Activated naive CD4-positive, alpha-beta T cell treated with anti-CD3 and anti-CD28 coated beads for 36 hours (primary cell): ENCODE measurements at places on chromosomes 5 and 9. TPM values are rescaled to one million over a fixed set of nuclear protein-coding genes. Genes with fewer than 3 reads are reported as not detected.
A peak's percentile ranks its signal among the peaks of the same experiment; 100 is the strongest.

The C9orf152 gene
- not detected for total RNA-seq

GRCh38 chr5:142014911-142015584 lies 2.2 kb upstream of the GNPDA1 start:
- H3K36me3 ChIP-seq = peaks cover 21% of the 10 kb centered on the region
- peak; percentile 72 for DNase-seq
- H3K4me3 ChIP-seq = peak overlapping the region; percentile 28
- peak overlapping the region; percentile 89 for H3K27ac ChIP-seq
- no peaks in the 10 kb centered on the region for H3K27me3 ChIP-seq

DNA sequence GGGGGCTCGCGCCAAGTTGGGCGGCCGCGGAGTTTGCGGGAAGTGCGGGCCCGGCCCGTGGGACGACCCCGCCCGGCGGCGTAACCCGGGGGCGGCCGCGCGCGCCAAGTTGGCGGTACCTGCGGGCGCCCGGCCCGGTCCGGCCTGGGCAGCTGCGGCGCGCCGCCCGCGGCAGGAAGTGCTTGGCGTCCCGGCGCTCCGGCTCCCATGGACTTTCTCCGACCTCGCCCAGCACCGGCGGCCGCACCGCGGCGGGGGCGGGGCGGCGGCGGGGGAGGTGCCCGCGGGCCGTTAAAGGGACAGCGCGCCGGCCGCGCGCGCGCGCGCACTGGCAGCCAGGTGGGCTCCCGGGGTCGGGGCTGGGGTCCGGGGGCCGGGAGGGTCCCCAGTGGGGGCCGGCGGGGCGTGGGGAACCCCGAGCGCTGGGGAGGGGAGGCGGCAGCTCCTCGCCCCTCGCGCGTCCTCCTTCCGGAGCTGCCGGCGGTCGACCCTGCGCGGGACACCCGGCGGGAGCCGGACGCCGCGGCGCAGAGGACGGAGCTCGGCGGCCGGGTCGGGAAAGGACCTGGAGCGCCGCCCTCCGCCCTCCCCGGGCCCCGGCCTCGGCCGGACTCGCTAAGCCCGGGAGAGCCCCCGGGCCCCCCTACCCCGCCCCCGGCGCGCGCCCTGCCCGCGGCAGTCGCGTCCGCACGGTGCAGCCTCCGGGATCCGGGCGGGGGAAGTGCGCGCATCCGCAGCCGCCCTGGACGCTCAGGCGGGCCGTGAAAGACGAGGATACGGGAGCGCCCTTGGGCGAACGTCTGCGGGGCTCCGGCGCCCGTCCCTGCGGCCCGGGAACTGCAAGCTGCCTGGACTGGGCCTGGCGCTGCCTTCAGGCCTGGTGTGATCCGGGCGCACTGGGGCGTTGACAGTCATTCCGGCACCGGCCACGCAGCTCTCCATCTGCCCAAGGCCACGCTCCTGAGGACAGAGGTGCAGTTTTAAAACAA lies at the start of gene NACC2:
TSS of gene NACC2 (minus strand) at position 220 of the 989 bp plus-strand sequence. CDS start 44,768 bp downstream, outside the sequence.
- H3K27me3 ChIP-seq = no peaks in the 10 kb centered on the region
- no peak for DNase-seq

DNA sequence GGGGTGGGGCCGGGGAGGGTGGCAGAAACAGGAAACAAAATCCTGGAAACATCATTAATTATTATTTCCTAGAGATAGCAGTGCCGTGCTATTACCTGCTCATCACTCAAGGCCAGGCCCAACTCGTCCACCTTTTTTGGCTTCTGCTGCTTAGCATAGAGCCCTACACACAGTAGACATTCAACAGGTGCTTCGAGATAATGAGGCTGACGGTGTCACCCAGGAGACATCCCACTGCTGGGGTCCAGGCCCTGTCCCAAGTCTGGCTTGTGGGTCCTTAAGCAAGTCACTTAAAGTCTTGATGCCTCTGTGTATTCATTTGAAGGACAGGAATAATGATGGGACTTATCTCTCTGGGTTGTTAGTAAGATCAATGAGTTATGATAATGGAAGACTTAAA lies 506.6 kb downstream of the BNC2 start:
- no peak for DNase-seq
- no peaks in the 10 kb centered on the region for H3K36me3 ChIP-seq
- no peak overlapping the region for H3K4me3 ChIP-seq
- no peaks in the 10 kb centered on the region for H3K27me3 ChIP-seq
- no peaks in the 10 kb centered on the region for H3K4me1 ChIP-seq
- H3K27ac ChIP-seq = no peak overlapping the region
